Activated CD8-positive, alpha-beta T cell treated with anti-CD3 and anti-CD28 coated beads, Interleukin-2, amount 10 ng/mL, durations not matched to agents 7 days and 5 days (primary cell): ENCODE measurements at places on chromosomes 2 and 18. TPM values are rescaled to one million over a fixed set of nuclear protein-coding genes. Genes with fewer than 3 reads are reported as not detected.
A peak's percentile ranks its signal among the peaks of the same experiment; 100 is the strongest.

GRCh38 chr2:17162713-17163112 is 355.5 kb downstream of the RAD51AP2 start:
- H3K27me3 ChIP-seq: no peaks in the 10 kb centered on the region
- H3K4me1 ChIP-seq: no peaks in the 10 kb centered on the region
- no peak for DNase-seq
- H3K27ac ChIP-seq: no peak overlapping the region
- H3K36me3 ChIP-seq: no peaks in the 10 kb centered on the region
- H3K4me3 ChIP-seq: no peak overlapping the region

DNA sequence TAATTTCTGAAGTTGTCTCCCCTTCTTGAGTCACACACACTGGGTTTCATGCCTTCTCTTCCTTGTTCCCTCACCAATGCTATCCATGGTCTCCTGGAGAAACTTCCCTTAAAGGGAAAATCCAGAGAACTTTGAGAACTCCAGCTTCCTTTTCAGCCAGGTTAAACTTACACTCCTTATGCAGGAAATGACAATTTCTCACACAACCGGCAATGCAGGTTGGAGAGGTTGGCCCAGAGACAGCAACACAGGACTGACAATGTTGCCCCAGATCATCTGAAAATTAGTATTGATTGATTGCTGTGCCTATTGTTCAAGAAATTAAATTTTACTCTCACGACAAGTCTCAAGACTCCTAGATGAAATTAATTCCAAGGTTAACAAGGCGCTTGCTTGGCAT is 292.2 kb downstream of the NYAP2 start:
- no peaks in the 10 kb centered on the region for H3K36me3 ChIP-seq
- no peaks in the 10 kb centered on the region for H3K4me1 ChIP-seq
- no peak for DNase-seq
- H3K4me3 ChIP-seq: no peak overlapping the region
- no peak overlapping the region for H3K27ac ChIP-seq
- no peaks in the 10 kb centered on the region for H3K27me3 ChIP-seq

DNA sequence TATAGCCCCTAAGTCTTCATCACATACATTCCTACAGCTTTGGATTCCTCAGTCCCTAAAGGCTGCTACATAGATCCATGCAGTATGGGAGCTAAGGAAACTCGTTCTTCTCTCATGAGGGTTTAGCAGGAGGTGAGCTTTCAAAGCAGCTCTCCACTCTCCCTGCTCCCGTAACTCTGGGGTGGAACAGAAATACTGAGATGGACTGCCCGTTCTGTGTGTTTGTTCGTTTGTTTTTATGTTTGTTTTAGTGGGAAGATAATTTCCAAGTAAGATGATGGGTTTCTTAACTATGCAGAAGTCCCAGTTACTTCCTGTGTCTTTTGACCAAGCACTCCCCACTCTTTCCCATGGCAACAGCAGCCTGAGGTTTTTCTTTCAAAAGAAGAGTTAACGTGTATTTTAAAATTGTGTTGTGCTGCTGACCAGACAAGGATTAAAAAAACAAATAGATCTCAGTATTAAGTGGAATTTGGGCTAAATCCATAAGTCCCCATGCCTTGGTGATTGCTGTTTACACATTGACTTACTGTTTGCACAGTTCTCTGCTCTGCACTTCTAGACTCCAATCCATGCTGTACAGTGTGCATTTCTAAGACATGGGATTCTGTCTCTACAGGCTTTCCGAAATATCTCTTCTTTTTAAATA is 156.4 kb upstream of the SH3BP4 start:
- no peak overlapping the region for H3K27ac ChIP-seq
- no peaks in the 10 kb centered on the region for H3K27me3 ChIP-seq
- no peaks in the 10 kb centered on the region for H3K4me1 ChIP-seq
- DNase-seq: no peak
- no peak overlapping the region for H3K4me3 ChIP-seq

DNA sequence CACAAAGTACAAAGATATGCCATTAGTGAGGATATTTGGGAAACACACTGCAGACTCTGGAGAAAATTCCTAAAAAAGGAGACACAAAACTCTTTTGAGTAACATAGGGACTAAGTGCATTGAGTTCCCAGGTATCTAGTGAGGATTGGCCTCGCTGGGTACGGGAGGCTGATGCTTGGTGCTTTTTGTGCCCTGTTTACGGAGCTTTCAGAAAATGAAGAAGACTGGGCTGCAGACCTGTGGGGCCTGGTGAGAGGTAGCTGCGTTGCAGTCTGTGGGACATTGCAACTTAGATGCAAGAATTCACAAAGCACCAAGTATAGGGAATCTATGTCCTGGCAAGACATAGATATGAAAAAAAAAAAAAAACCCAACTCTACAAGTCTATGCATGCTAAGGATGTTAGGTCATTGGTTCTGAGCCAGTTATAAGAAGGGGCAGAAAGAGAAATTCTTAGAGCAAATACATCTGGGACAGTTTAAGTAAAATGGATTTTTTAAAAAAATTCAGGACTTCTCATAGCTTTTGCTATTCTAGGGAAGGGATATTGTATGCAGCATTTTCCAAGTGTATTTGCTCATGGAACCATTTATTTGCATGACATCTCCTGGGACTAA is 156.0 kb downstream of the SLC4A3 start:
- H3K4me1 ChIP-seq: no peaks in the 10 kb centered on the region
- no peak overlapping the region for H3K4me3 ChIP-seq
- DNase-seq: no peak
- no peak overlapping the region for H3K27ac ChIP-seq

DNA sequence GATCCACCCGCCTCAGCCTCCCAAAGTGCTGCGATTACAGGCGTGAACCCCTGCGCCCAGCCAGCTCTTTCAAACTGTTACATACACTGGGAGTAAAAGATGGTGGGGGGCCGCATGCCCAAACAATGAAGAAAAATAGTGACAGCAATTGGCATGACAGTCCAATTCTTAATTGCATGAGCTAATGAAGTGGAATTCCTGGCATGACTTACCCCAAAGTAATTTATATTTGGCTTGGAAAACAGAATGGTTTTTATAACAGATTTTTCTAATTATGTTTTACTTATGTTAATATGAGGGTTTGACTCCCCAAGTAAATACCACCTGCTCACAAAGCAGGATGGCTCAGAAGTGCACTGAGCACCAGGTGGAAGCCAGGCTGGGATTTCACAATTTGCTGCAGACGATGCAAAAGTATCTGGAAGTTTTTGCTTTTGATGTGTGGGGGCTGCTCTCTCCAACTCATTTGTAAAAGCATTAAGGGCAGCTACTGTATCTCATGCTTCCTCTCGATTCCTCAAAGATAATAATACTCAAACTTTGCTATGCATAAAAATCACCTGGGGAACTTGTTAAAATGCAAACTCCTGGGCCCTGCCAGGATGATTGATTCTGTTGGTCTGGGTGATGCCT is 24.0 kb upstream of the ATG16L1 start:
- H3K27ac ChIP-seq: no peak overlapping the region
- peaks cover 1% of the 10 kb centered on the region for H3K36me3 ChIP-seq
- peaks cover 5% of the 10 kb centered on the region for H3K27me3 ChIP-seq
- H3K4me3 ChIP-seq: no peak overlapping the region
- H3K4me1 ChIP-seq: peaks cover 48% of the 10 kb centered on the region

DNA sequence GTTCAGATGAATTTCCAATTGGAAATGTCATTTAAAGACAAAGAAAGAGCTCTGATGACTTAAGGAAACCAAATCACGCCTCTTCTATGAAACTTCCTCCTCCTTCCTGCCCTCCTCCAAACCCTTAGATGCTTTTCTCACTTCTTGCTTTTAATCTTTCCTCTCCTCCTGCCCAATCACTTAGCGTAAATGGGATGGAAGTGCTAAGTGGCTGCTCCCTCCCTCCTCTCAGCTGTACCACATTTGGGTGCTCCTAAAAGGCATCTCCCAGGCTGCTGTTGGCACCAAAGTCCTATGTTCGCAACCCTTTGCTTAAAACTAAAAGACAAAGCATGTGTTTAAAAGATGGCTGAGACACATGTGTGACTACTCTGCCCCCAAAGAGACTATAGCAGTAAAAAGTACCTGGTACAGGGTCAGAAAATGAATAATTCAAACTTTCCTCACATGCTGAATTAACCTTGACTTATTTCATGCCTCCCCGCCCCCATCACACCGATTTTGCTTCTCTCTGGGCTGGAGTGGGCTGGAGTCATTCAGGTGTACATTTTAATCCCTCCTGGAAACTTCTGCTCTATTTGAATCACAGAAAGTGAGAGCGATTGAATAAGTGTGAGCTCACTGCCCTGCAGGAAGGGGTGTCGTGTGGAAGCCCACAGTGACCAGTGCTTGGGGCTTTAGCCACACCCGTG is 59.2 kb upstream of the KLF7 start:
- H3K36me3 ChIP-seq: no peaks in the 10 kb centered on the region
- H3K27ac ChIP-seq: no peak overlapping the region
- H3K4me3 ChIP-seq: no peak overlapping the region
- peaks cover 5% of the 10 kb centered on the region for H3K27me3 ChIP-seq
- H3K4me1 ChIP-seq: peaks cover 31% of the 10 kb centered on the region
- DNase-seq: no peak

DNA sequence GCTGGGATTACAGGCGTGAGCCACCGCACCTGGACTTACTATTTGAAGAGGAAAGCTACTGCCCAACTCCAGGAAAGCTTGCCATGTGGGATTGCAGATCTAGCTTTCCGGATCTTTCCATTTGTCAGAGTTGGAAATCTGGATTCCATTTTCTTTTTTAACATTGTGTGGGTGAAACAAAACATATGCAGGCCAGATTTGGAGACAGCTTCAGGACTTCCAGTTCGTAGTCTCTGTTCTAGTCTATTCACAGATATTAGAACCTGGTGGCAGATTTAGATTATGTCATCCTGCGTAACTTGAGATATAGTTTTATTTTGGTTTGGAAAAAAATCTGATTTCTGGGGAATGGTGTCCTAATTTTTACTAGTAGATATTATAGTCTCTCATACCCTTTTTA is 70.5 kb downstream of the ZNF236 start:
- no peak overlapping the region for H3K4me3 ChIP-seq
- H3K36me3 ChIP-seq: peaks cover 52% of the 10 kb centered on the region
- DNase-seq: no peak

DNA sequence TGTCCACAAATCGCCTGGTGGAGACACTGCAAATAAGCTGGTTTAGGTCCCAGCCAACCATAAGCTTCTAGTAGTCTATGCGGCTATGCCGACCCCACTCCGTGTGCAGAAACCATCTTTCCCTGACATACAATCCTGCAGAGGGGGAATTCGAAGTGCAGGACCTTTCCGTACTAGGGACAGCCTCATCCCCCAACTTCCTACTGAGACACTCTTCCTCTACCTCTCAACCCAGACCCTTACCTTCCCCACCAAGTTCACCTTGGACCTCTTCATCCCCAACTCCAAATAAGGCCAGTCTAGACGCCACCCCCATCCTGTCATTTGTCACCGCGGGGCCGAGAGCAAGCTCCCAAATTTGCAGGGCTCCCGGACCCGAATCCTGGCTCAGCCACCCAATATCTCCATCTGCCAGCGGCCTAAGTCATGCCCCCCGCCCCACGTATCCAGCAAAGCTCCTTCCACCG is 496 bp downstream of the SUCLG1 start:
- peaks cover 36% of the 10 kb centered on the region for H3K4me1 ChIP-seq
- H3K27me3 ChIP-seq: no peaks in the 10 kb centered on the region
- peak overlapping the region; percentile 97 for H3K27ac ChIP-seq

GRCh38 chr2:150853263-150853662 is 365.8 kb upstream of the RND3 start:
- DNase-seq: no peak
- no peaks in the 10 kb centered on the region for H3K36me3 ChIP-seq
- no peak overlapping the region for H3K27ac ChIP-seq
- no peaks in the 10 kb centered on the region for H3K27me3 ChIP-seq
- no peaks in the 10 kb centered on the region for H3K4me1 ChIP-seq

DNA sequence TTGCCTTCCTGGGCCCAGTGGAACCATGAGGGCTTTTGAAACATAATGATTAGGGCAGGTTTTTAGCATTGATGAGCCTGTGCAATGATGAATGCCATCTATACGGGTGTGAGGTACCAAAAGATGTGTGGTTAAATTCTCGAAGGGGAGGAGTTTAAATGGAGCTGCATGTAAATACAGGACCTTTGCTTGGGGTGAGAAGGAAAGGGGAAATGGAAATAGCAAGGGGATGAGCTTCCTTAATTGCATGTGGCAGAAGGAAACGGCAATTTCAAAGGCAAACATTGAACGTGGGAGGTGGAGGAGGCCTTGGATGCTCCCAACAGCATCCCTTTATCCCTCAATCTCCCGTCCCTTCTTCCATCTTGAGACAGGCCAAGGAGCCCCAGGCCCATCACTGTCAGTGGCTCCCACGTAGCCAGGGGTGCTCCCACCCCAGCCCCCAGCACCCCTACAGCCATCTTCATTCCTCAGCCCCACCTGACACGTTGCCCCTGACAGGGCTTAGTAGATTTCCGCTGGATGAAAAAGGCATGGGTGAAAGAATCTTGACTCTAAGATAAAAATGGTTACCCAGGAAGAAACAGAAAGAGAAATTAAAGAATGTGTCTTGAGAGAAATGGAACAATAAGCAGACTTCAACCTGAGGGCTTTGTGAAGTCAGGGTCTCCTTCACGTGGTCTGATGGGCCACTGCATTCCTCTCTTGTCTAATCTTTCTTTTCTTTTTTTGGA is 32.5 kb downstream of the INPP5D start:
- H3K27me3 ChIP-seq: no peaks in the 10 kb centered on the region
- H3K27ac ChIP-seq: peak overlapping the region; percentile 30
- peaks cover 61% of the 10 kb centered on the region for H3K36me3 ChIP-seq
- DNase-seq: no peak

DNA sequence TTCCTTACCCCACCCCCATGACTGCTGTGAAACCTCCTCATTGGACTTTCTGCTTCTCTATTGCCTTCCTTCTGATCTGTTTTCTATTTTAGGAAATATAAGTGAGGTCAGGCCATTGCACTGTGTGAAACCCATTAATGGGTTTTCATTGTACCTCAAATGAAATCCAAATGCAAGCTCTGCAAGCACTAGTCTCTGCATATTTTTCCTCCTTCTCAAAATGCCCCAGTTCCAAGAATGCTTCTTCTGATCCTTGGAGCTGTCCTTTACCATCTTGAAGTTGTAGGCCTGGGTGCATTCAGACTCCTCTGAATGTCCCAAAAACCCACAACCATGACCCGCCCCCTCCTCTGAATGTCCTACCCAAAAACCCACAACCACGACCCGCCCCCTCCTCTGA is 8.2 kb downstream of the IL1A start:
- DNase-seq: no peak
- peaks cover 26% of the 10 kb centered on the region for H3K27me3 ChIP-seq
- no peak overlapping the region for H3K4me3 ChIP-seq
- peaks cover 4% of the 10 kb centered on the region for H3K36me3 ChIP-seq
- H3K4me1 ChIP-seq: peaks cover 20% of the 10 kb centered on the region

DNA sequence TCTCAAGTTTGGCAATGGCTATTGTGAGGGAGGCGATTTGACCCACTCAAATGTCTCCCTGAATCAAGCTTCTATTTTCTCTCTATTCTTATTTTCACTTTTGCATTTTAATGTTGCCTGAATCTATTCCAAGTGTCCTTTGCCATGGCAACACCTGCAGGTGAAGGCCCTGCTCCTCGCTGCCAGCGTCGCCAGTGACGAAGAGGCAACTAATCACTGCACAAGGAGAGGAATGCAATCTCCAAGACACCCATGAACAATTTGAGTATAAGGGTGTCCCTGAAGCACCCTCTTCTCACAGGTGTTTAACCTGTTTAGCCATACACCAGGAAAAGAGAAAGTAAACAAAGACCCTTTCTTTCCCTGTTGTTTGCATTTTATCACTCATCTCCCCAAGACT is 165.6 kb upstream of the VRK2 start:
- no peaks in the 10 kb centered on the region for H3K36me3 ChIP-seq
- no peak overlapping the region for H3K27ac ChIP-seq

The SKA1 gene
- 46.3 TPM for total RNA-seq

The CD226 gene
- total RNA-seq: 52.2 TPM

The RTKN gene
- total RNA-seq: 0.37 TPM

The ASB18 gene
- not detected for total RNA-seq
